Thymus (tissue), 14 donors: ENCODE measurements at places on chromosomes 2 and 18. TPM values are rescaled to one million over a fixed set of nuclear protein-coding genes. Genes with fewer than 3 reads are reported as not detected.

DNA sequence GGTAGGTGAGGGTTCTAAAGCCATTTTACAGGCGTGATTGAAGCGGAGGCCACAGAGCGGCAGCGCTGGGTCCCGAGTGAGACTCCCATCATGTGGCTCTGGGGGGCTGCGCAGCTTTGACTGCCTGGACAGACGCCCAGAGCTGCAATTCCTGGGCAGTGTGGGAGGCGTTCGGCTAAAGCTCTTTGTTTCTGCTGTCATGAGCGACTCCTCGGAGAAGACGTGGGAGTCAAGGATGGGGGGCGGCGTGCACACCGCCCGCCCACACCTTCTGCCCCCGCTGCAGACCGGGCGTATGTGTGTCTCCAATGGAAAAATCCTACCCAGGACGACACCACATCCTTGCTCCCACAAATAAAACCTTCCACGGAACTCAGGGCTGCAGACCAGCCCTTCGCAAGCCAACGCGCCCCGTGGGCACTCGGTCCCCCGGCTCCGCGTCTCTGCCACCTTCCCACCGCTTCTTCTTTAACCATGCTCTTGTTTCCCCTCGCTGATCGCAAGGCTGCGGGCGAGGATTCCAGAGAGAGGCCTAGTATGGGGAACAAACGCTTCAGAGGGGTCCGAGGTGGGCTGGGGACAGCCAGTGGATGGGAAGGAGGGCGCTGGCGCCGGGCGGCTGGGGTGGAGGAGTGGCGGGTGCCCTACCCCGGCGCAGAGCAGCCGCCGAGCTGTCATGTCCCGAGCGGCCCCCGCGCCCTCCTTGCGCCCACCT lies 680 bp upstream of the LBH start:
- no peak for DNase-seq

DNA sequence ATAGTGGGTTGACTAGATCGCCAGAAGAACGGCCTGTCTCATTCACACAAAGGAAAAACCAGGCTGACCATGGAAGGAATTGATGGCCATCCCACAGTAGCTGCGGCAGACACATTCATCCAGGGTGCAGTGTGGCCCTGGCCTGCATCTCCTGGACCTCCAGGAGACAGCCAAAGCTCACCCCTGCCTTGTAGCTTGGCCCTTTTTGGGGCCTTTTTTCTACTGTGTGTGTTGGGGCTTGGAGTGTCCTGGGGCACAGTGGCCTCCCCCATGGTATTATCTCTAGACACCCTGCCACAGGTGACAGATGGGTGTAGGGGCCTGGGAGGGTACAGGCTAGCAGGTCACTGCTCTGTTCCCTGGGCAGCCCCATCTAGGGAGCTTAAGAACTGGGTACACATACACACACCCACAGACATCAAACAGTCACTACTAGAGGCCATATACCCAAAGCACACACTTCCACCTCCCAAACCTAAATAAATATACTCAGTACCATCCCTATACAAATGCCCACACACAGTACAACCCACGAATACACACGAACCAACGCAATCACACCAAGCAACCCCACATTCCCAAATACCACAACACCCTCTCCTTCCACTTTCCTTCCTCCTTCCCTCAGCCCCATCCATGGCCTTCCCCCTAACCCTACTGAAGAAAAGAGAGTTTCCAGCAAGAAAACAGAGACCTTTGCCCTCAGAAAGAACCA lies 8.6 kb downstream of the EN1 start:
- DNase-seq, result no peak

CDH7 gene
- total RNA-seq, result 2.5 TPM

- no peak for DNase-seq
Measured at GRCh38 chr18:40148960-40149359, 1806.1 kb upstream of the PIK3C3 start.

PROM2 gene
- total RNA-seq, result 2.3 TPM

SLC4A5 gene
- total RNA-seq, result 0.85 TPM

DNA sequence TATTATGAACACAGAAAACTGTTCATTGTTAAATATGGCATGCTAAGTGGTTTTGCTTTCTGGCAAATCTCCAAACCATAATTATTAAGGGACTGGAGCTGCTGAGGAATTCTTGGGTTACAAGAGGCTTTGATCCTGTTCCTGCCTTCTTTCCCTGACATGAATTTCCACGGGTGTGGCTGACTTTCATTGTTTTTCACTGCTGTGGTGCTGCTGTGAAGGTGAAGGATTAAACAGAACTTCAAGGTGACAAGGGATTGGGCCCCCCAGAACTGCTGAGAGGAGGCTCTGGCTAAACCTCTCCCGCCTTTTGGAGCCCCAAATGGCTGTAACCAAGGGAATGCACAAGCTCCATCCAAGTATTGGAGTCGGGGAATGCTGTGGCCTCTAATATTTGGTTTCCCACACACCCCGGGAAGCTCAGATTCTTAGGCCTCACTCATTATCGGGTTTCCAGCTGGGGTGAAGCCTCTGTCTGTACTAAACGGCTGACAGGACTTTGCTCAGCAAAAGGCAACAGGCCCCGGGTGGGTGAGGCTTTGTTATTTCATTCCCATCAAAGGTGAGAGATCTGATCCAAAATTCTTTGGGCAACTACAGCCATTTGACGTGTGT lies 29.0 kb upstream of the ZFP36L2 start:
- DNase-seq, result no peak

DNA sequence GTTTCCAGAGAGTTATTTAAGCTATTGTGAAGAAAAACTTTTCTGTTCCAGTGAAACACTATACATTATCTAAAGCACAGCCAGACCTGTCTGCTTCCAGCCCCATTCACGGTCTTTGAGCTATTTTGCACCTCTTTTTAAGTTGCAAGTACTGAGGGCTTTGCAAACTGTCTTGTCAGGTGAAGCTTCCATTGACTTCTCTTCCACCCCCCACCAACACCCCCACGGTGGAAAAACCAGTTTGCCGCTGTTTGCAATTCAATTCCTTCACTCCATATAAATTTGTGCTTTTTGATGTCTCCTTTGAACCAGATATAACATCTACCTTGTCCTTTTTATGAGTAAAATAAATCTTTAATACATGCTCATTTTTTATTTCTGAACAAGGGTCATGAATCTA lies 15.7 kb downstream of the B3GNT7 start:
- DNase-seq, result no peak

DNA sequence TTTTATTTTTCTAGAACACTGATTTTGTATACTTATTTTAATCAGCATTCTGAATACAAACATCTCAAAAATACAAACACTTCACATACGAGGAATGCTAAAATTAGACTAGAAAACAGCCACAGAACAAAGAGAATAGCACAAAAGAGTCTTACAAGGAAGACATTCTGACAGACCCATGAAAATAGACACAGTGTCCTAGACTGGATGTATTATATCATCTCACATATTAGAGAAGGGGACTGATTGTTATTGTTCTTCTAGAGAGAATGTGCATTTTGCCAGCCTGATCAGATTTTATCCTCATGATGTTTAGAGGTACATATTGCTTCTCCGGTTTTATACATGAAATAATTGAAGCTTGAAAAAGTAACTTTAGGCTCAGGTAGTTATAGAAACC lies 357.9 kb downstream of the DPP10 start:
- DNase-seq, result no peak

- no peak for DNase-seq
Measured at GRCh38 chr18:23664674-23665073, 2.0 kb upstream of the ANKRD29 start.

GRCh38 chr2:214019229-214019972 lies 391.5 kb upstream of the VWC2L start:
- DNase-seq, result no peak

- no peak for DNase-seq
Measured at GRCh38 chr2:177430411-177430810, 37.8 kb downstream of the AGPS start.

ABCG5 gene
- total RNA-seq, result not detected

ARHGAP28 gene
- 4.7 TPM for total RNA-seq

DNA sequence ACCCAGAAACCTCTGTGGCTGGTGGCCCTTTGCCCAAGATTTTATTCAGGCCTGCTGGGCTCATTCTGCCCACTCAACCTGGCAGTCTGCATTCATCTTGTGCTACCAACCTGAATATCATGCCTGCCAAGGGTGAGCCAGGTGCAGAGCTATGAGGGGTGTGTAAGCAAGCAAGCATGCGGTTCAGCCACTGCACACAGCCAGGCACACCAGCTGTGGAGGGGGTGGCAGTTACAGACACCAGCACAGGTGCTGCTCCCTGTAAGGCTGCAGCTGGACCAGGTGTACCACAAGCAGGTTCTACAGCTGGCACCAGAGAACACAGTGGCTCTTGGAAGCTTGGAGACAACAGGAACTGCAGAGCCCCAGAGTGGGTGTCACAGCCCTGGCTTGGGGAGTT lies 633.2 kb downstream of the FBXO15 start:
- DNase-seq, result no peak

- DNase-seq, result no peak
Measured at GRCh38 chr2:25341753-25342371, at the start of gene DNMT3A. Gene DNMT3A (minus strand): TSS chr2:25341925. CDS start chr2:25313984, 27,941 bp downstream.

SCN2A gene
- 0.24 TPM for total RNA-seq

SMYD1 gene
- total RNA-seq, result 0.42 TPM

TSGA10 gene
- 8.9 TPM for total RNA-seq

- DNase-seq, result no peak
Measured at GRCh38 chr2:30255466-30256408, 24.4 kb downstream of the LBH start.

DNA sequence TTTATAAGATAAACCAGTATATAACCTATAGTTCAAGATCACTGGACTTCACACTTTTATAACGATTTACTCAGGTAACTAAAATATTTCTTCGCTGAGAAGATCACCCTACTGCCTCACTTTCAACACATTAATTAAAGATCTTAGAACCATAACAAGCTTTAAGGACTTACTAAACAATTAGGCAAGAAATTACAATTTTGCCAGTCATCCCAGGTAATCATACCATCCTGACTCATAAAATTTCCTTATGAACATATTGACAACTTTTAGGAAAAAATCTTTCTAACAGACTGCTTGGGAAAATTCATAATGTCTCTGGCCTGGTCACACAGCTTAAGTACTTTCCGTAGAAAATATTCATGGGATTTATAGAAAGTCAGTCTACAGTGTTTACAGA lies 223.2 kb downstream of the NRXN1 start:
- DNase-seq, result no peak

DNA sequence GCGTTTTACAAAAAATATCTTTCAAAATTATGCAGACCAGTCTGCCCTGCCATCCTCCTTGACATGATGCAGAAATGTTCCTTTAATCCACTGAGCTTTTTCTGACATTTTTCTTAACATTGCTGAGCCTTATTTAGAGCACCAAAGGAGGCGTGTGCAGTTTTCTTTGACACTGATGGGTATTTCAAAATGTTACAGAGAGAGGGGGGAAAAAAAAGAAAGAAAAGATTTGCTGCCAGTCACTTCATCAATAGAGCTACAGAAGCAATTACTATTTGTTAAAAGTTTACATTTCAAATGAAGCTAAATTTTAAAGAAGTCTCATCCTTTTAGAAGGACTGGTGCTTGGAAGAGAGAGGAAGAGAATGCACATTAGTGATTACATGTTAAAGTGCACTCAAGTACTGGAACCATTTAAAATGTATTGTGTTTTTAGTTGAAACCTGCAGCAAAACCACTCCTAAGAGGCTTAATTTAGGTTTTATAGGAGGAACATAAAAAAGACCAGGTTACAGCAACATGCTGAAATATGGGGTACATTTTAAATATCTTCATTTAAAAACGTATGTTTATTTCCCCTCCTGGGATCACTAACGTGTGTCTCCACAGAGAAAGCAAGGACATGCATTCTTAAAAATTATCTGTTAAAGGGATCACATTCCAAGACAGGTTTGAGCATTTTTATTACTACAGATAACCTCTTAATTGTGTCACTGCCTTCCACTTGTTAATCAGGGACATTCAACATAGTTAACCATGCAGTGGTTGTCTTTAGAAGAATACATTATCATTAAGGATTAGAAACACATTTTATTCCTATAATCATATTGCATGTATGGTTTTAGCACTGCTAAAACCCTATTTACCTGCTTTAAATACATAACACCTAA lies 258.4 kb downstream of the MEIS1 start:
- DNase-seq, result no peak

- no peak for DNase-seq
Measured at GRCh38 chr2:222025881-222026271, 272.9 kb downstream of the PAX3 start.

SP5 gene
- total RNA-seq, result 0.24 TPM

DNA sequence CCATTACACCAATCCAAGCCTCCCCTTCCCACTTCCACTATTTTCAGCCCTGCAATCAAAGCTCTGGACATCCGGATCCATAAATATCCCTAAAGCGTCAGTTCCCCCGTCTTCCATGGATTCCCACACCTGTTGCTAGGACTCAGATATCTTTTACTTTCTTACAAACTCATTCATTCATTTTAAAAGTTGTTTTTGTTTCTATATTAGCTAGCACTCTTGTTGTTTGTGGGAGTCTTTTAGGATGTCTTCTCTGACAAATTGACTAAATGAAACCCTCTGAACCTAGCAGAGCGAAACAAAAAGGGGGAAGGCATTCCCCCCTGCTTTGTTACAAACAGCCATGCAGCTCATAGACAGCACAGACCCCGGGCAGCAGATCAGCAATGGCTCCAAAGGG lies 9.0 kb upstream of the NBAS start:
- DNase-seq, result no peak

TEX261 gene
- total RNA-seq, result 11.9 TPM

DNA sequence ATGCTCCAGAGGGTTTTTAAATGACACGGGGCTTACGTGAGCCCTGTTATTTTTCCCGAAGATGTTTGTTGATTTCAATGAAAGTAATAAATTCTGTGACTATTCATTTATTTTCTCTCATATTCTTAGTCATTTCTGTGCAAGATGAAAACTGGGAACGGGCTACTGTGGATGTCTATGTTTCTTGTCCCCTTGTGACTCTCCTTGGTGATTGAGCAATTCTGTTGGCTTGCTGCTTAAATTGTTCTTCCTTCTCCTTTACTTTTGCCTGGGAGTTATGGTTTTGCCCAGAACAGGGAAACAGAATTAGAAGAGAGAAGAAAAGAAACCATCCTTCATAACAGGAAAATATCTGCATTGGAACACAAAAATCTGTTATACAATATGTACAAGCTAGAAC lies 508.2 kb upstream of the DSEL start:
- no peak for DNase-seq

GRCh38 chr2:38698467-38699003 lies 32.6 kb downstream of the GALM start:
- no peak for DNase-seq

- no peak for DNase-seq
Measured at GRCh38 chr18:35438480-35439234, 59.1 kb downstream of the INO80C start.

OBSL1 gene
- 9.6 TPM for total RNA-seq

DNA sequence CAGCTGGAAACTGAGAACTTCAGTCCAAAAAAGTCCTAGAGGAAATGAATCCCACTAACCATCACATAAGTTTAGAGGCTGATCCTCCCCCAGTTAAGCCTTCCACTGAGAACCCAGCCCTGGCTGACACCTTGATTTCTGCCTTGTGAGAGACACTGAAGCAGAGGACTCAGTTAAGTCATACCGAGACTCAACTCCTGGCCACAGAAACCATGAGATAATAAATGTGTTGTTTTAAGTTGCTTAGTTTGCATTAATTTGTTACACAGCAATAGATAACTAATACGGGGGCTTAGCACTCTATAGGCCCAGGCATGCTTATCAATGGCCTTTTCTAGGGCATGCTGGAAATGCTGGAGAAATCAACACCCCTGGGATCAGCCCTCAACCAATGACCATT lies 3.4 kb upstream of the ADD2 start:
- no peak for DNase-seq

PCARE gene
- total RNA-seq, result 0.09 TPM

GRCh38 chr18:9130195-9130594 lies 6.4 kb upstream of the ANKRD12 start:
- no peak for DNase-seq
